ENCODE measurements at places on chromosomes 12 and 14.
A peak's percentile ranks its signal among the peaks of the same experiment; 100 is the strongest.

DNA sequence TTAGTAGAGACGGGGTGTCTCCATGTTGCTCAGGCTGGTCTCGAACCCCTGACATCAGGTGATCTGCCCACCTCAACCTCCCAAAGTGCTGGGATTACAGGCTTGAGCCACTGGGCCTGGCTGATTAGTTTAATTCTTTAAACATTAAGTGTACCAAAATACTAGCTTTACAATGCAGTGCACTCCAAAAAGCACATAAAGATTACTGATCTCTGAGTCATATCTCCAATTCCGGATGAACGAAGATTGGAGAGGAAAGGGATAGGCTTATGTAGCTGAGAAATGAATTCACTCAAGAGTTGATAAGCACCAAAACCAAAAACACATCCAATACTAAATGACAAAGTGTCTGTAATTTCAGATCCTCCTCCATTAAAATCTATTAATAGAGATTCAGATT is 15.1 kb downstream of the NAV3 start:
- DNase-seq = no peak

DNA sequence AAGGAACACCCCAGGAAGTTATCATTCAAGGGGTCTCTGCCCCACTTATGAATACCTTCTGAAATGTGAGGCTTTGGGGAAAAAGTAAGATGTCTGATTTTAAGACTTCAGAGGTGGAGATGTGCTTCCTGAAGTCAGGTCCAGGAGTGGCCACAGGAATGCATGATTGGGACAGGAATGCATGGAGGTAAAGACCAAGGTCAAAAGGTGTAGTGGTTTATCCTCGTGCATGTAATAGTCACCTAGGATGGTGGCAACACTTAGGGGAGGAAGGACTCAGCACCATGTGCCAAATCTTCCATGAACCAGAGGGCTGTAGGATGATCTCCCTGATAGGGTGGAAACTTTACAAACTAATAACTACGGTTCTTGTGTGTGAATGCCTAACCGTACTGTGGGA is 217.3 kb downstream of the C12orf75 start:
- DNase-seq = no peak

DNA sequence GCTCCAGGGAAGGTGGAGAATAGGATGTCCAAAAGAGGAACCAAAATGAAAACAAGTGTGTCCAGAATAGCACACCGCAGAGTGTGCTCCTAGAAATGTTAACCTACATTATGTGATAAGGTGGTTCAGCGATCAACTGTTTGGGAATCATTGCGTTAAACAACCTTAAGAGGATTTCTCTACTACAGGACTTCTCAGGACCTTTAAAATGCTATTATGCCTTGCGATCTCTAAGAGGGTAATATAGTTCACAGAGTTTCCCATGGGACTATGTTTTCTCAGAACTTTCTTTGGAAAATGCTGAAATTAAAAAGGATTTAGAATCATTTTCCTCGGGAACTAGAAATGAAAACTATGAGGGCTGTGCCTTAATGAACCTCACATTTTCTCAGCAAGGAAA is 1.8 kb downstream of the GLT8D2 start:
- no peak for DNase-seq

GRCh38 chr14:99047441-99048031 is 224.5 kb downstream of the BCL11B start:
- no peak for DNase-seq

DNA sequence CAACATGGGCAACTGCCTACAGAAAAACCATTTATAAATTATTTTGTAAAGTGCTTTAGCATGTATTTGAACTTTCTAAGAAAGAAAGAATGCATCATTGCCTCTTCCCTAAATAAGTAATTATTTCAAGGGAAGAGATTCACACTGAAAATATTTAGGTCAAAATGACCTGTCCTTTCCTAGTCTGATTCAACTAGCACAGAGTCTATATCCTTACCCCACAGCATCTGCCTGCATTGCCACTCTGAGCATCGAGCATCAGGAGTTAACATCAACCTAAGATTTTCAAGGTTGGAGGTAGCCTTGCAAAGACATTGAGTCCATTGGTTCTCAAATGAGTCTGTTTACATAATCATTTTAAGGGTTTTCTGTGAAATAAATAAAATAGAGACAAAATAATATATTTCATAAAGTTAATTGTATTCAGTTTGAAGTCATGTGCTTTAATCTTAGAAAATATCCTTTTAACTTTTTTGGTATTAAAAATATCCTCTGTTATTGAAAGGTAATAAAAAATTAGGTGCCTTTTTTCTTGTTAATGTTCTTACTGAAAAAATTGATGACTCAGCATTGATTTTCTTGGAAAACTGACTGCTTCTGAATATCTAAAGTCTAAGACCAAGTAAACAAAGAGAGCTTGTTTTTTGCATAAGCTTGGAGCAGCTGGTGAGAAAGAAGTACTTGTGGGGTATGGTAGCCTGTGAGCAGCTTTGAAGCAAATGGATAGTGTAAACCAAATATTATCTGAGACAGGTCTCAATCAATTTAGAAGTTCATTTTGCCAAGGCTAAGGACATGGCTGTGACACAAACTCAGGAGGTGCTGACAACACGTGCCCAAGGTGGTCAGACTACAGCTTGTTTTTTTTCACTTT is 269.0 kb upstream of the CLEC14A start:
- DNase-seq = no peak

- DNase-seq = peak; percentile 34
These were observed 2.2 kb downstream of the CYP27B1 start for GRCh38 chr12:57764662-57765002.

- DNase-seq = no peak
These were observed 748.8 kb downstream of the C12orf50 start for GRCh38 chr12:87280356-87280755.

GRCh38 chr12:60468546-60468945 is 872.7 kb downstream of the SLC16A7 start:
- DNase-seq = no peak

DNA sequence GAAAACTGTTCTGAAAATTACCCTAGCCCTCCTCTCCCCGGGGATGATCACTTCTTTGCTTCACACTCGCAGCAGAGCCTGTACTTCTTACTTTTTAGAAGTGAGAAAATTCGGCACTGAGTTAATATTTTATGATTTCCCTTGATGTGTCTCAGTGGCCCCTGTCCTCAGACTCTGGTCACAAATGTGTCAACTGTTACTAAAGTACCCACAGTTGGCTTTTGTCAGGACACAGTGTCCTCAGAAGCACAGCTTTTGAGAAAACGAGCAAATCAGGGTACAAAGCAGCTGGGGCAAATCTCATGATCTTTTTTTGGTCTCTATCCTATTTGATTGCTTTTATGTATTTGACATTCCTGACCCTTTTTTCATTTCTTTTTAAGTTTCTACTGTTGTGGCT is 142.5 kb downstream of the SYNE2 start:
- DNase-seq = no peak
